ENCODE measurements at places on chromosomes 2 and 18. TPM values are rescaled to one million over a fixed set of nuclear protein-coding genes. Genes with fewer than 3 reads are reported as not detected.

DNA sequence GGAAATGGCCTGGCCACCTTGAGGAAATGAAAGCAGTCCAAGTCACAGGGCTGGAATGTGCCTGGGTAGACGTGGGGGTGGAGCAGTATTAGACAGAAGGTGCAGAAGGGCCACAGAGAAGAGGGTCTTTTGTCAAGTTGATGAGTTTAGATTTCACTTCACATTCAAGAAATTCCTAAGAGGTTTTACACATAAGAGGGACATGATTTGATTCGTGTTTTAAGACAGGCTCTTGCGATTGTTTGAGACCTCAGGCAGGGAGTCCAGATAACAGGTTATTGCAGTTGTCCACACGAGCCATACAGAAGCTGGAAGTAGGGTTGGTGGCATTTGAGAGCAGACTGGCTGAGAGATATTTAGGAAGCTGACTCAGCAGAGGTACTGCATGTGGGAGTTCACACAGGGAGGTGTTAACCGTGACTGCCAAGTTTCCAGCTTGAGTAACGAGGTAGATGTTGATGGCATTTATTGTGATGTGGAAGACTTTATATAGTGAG is 64.6 kb downstream of the NEB start:
- no peak for DNase-seq

DNA sequence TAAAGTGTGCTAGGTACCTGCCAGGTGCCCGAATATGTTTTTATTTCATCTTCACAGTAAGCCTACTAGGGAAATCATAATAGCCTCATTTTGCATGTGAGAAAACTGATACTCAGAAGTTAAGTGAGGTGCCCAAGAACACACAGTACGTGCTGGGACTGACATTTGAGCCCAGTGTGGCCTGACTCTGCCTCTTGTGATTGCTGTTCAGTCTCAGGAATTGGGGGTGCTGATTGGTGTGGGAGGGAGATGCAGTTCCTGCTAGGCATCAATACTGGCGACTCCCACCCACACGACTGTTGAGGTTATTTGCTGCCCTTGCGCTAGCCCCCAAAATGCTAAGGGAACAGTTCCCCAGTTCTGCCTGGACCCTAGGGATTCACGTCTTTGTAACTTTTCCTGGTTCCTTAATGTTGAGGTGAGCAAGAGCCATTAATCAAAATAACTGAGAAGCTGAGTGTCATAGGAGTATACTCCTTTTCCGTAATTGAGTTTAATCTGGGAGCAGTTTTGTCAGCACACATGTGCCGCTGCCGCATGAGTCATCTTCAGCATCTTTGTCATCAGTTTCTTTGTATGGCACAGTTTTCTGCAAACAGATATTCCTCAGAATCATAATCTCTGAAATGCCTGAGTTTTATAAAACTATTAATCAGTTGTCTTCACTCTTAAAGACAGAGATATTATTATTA is 120.7 kb downstream of the NCK2 start:
- no peak for DNase-seq

Gene TFCP2L1
- total RNA-seq: 1.7 TPM

DNA sequence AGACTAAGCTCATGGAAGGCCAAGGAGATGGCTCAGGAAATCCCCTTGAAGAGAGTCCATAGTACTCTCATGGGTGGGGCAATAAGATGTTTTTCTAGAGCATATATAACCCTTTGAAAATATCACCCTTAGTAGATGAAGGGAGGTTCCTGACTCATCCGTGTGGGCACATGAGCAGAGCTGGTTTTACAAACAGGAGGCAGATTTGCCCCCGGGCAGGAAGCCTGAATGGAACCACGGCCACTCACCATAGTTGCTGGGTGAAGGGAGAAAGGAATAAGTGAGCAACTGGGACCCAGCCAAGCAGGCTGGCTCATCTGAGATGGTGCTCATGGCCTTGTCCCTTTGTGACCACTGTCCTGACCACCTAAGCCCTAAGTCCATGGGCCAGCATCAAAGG is 29.0 kb upstream of the MAPRE3 start:
- DNase-seq: no peak

Gene CYS1
- 7.3 TPM for total RNA-seq

DNA sequence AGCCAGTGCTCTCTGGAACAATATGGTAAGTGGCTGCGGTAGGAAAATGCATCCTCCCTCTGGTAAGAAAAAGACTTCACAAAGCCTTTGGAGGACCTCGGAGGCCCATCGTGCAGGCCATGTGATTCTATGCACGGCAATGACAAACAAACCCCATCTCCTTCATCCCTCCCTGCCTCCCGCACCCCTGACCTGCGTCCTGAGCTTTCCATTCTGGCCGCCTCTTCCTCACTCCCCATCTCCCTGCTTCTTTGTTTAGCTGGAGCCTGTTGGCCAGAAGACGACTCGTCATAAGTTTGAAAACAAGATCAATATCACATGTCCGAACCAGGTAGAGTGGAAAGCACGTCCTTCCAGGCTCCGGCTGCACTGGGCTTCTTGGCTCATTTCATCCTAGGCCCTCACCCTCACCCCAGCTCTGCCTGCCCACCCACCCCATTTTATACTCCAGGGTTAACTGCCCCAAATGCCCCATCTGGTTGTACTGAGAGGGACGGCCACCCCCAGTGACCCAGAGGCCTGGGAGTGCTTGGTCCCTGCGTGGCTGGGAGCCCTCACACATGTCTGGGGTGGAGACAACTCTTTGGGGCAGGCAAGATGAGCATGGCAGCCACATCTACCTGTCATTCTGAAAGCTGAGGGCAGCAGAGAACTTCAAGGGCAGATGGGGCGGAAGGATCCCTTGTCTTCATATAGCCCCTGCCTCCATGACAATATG is 94.0 kb downstream of the PLB1 start:
- no peak for DNase-seq

Gene CTDSP1
- total RNA-seq: 106 TPM

Gene TXNDC2
- total RNA-seq: not detected

DNA sequence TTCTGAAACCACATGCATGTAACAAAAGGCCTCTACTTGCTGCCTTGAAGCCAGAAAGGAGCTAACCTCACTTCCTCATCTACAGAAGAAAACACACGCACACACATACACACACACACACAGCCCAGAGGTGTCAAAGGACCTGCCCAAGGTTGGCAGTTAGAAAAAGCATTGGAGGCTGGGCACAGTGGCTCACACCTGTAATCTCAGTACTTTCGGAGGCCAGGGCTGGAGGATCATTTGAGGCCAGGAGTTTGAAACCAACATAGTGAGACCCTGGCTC is 125.9 kb upstream of the RNF152 start:
- DNase-seq: no peak

GRCh38 chr2:155748131-155748530 is 584.4 kb downstream of the NR4A2 start:
- no peak for DNase-seq

DNA sequence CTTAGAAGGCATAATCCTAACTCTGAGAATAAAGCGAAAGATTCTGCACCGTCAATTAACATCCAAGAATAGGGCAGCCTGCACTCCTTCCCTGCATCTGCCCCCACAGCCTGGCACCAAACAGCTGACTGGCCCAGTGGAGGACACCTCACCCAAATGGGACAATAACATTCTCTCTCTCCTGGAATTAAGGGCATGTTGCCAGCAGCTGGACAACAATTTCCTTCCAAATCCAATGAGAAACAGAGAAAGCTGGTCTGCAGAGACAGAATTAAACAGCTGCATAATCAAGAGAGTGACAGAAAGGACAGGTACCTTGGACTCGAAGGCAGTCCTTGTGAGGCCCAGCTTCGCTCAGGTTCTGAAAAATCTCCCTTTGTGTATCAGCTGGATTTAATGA is 15.0 kb downstream of the COX7A2L start:
- DNase-seq: no peak

- peak; percentile 56 for DNase-seq
Observed at GRCh38 chr2:158716121-158716791, 78.9 kb upstream of the DAPL1 start.

DNA sequence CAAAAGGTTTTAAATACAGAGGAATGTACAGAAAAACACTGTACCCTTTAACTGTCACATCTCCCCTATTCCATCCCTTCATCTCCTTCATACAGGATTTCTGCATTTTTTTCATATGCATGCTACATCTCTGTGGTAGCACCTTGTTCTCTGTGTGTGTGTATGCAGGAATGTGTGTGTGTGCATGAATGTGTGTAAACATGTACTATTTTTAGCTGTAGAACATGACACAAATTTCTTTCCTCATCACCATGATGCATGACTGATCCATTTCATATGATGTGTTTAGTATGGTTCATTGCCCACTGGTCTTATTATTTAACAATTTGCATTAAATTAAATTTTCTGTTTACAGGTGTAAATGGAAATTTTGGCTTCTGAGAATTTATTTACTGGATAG is 21.5 kb upstream of the ZEB2 start:
- DNase-seq: no peak

Gene DIS3L2
- 42.1 TPM for total RNA-seq

GRCh38 chr18:22429564-22429963 is 11.8 kb upstream of the CTAGE1 start:
- no peak for DNase-seq

Gene TMEM17
- 1.7 TPM for total RNA-seq

Gene PMAIP1
- 3.2 TPM for total RNA-seq

GRCh38 chr2:6926071-6926732 is 9.0 kb downstream of the RNF144A start:
- DNase-seq: no peak

Gene GPBAR1
- total RNA-seq: 0.77 TPM

DNA sequence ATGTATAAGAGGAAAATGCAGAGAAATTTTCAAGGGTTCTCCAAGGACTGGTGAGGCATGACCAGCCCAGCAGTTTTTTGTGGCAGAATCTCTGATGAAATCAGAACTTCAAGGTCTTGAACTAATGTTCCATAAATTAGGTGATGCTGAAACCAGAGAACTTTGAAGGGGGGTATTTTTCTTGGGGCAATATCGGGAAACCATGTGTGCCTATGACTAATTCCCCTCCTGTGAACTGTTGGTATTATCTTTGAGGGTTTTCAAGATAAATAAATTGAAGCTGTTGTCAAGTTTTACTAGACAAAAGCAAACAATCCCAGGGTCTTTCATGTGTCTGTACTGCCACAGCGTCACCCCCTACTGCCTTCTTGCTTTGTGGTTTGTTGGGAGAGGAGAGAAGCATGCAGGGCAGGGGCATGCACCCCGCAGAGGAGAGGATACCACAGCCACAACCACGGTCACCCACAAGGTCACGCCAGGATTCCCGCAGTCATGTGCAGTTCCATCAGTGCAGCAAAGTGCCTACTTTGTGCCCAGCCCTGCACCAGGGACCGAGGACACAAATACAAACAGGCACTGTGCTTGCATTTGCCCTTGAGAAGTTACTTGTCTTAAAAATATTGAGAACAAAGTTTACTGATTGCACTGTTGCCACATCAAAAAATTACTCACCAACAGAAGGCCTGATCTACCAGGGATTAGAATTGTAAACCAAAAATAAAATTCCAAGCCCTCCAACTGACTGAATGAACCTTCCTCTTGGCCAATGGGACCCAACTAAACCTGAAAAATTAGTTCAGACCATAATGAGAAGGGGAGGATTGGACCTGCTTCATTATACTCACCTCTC is 413.3 kb upstream of the TRIB2 start:
- no peak for DNase-seq

Data from endothelial cell (in vitro differentiated cells).